Right ventricle myocardium superior (tissue), 1 donor: ENCODE measurements at places on chromosomes 1 and 21.

GRCh38 chr1:208437401-208437800 is 193.2 kb upstream of the PLXNA2 start:
- DNase-seq, result no peak

- DNase-seq, result no peak
Measured at GRCh38 chr1:174726167-174726879, 273.4 kb upstream of the CACYBP start.

DNA sequence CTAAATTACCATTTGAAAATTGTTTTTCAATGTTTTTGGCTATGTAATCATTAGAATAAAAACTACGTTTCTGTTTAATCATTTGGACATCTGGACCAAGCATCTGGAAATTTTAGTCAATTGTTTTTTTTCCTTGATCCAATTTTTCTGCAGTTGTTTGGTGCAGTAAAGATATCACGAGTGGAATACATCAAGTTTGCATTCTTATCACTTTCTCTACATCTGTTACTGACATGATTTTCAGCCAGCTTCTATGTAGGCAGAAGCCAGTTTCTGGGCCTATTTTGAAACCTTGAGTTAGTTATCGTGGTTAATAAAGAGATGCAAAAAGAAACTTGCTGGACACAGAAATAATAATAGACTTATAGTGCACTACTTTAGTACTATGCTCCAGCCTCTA is 277.9 kb upstream of the ADAMTS5 start:
- no peak for DNase-seq

DNA sequence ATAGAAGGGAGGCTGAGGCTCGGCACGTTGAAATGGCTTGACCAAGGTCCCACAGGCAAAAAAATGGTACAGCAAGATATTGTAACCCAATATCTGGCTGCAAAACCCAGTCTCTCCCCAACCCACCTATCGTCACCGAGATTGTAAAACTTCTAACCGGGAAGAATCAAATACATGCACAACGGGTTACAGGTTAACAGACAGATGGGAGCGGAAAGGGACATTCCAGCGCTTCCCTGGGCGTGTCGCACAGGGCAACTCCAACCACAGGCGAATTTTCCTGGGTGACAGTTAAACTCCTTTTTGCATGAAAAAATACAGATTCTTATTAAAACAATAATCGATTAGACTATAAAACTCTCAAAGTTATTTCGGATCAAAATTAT is 31.8 kb upstream of the JUN start:
- DNase-seq, result no peak

GRCh38 chr1:205936311-205936710 is 6.9 kb downstream of the SLC26A9 start:
- no peak for DNase-seq

GRCh38 chr1:166340709-166341108 is 173.9 kb upstream of the FAM78B start:
- DNase-seq, result no peak

- no peak for DNase-seq
Measured at GRCh38 chr1:29390491-29391361, 154.4 kb downstream of the PTPRU start.

- DNase-seq, result no peak
Measured at GRCh38 chr1:245240648-245241165, 85.9 kb downstream of the KIF26B start.

- no peak for DNase-seq
Measured at GRCh38 chr1:41919131-41919530, 409 bp upstream of the HIVEP3 start.

DNA sequence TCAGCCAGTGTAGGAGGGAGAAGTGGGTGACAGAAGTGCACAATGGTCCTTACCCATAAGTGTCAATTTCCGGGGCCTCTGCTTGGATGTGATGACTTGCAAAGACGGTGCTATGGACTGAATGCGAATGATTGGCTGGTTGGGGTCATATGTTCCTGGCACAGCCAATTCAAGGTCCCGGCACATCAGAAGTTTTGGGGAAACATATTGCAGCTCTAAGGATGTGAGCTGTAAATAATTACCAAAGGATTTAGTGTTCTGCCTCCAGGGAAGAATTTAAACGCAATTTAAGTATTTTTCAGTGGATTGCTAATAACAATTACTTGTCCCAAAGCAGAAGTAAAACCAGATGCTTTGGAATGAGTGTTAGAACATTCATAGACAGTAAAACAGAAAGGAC is 26.9 kb upstream of the EXOSC10 start:
- DNase-seq, result no peak

DNA sequence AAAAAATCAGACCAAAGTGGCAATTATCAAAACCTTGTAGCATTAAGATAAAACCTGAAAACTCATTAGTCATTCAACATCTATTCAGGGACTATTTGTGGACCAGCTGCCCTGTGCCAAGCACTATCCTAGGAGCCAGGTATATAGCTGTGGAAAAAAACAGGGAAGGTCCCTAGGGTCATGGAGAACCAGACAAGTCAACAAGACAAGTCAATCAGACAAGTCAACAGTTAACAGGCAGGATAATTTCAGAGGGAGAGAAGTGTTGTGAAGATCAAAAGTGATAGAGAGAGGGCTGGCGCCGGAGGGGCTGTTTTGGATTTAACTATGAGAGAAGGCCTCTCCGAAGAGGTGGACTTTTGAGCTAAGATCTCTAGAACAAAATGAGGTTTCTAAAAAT is 3.3 kb upstream of the ATP1A4 start:
- no peak for DNase-seq

DNA sequence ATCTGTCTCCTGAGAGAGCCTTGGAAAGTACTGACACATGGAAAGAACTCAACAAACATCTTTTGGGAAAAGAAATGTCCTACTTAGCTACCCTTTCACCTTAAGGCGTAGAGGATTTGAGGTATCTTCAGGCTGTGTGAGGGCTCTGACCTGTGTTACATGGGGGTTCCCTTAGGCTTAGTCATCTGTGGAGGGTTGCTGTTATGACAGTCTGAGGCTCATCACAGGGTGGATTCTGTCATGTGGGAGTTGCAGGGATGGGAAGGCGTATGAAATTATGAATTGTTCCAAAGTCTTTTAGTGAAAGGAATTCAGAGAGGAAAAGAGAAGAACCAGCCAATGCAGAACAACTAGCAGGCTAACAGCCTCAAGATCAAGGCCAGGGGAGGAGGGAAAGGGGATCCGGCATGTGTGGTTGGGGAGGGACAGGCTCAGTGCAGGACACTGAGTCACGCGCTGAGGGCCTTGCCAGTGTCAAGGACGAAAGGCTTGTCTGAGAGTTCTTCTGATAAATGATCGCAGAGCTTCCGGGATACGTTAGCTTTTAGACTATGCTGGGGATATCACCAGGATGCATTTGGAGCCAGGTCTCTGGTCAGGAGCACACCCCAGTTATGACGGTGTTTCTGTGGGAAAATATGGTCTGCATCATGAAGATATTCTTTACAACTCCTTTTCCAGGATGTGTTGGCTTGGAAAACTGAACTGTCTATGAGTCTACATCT is 24.6 kb upstream of the PLA2G2C start:
- DNase-seq, result no peak

GRCh38 chr1:109532365-109533136 is 7.1 kb upstream of the GPR61 start:
- DNase-seq, result peak; percentile 89

- no peak for DNase-seq
Measured at GRCh38 chr1:95974586-95974985, 740.6 kb downstream of the RWDD3 start.

- DNase-seq, result no peak
Measured at GRCh38 chr1:3261969-3262579, 192.4 kb upstream of the ARHGEF16 start.

DNA sequence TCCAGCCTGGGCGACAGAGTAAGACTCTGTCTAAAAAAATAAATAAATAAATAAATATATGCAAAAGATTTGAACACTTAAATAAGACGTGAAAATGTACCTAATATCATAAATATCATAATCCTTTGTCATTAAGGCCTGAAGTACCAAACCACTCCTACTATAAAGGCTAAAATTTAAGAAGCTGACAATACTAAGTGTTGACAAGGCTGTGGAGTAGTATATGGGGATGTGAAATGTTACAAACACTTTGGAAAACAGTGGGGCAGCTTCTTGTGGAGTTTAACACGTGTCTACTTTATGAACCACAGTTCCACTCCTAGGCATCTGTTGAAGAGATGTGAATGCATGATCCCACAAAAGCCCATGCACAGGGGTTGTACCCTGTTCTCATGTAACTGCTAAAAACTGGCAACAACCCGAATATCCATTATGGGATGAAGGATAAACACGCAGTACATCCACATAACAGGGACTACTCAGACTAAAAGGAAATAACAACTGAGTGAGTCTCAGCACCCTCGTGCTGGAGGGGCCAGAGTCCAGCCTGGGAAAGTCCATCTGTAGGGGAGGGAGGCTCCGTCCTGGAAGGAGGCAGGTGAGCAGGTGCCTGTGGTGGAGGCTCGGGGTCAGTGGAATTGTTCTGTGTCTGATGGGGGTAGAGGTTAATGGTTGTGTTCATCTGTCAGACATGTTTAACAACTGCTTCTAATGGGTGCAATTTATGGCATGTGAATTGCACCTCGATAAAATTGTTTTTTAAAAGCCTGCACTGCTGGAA is 6.7 kb upstream of the SLC19A1 start:
- no peak for DNase-seq

GRCh38 chr1:232578651-232579195 is 51.2 kb downstream of the SIPA1L2 start:
- DNase-seq, result no peak

GRCh38 chr1:44652445-44653106 is 21.7 kb downstream of the TMEM53 start:
- peak; percentile 85 for DNase-seq

DNA sequence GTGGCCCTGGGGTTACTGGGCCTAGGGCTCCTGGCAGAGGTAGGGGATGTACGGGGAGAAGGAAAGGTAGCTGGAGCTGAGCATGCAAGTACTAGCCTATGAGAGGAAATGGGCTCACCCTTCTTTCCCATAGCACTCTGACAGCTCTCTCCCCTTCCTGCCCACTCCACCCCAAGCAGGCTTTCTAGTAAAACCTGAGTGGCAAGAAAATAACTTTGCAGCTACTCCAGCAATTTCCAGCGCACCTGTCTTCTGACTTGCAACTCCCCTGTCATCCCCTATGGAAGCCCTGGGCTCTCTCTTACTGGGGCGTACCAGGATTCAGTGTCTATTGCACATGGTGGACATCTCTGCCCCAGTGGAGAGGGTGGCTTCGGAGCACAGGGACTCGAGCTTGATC is 6.7 kb upstream of the IVL start:
- DNase-seq, result no peak

GRCh38 chr1:65153635-65154034 is 5.6 kb downstream of the AK4 start:
- no peak for DNase-seq

- no peak for DNase-seq
Measured at GRCh38 chr1:205480349-205480985, 24.0 kb upstream of the CDK18 start.

DNA sequence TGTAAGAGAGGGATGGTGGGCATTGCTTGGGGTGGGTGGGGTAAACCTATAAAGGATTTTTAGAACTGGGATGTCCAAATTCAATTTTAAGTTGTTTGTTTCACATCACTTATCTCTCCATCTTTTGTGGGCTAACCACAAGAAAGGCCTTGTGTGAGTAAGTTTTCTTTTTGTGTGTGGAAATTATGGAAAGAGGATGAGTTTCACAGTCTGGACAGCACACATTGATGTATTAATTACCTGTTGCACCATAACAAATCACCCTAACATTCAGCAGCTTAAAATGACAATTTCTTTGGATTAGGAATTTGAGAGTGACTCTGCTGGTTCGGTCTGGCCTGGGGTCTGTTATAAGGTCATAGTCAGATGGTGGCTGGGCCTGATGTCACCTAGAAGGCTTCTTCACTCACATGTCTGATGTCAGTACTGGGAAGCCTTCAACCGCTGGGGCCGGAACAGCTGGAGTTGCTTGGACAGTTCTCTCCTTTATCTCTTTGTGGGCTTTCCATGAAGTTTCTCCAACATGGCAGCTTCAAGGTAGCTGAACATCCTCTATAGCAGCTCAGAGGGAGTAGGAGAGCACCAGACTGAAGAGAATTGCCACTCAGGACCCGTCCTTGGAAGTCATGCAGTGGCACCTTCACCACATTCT is 2.0 kb upstream of the COL9A2 start:
- DNase-seq, result no peak

GRCh38 chr1:119097380-119097779 is 43.1 kb downstream of the WARS2 start:
- DNase-seq, result no peak

DNA sequence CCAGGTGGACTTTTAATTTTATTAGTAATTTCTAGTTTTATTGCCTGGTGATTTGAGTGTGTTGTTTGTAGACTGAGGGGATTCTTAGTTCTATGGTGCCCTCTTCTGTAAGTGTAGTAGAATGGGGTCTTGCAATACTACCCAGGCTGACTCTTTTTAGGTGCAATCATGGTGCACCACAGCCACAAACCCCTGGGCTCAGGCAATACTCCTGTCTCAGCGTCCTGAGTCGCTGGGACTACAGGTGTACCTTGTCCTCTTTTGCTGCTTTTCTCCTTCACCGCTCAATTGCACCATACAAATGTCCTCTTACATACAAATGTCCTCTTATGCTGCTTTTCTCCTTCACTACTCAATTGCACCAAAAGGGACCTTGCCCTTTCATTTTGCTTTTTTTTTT is 43.1 kb downstream of the SCP2 start:
- DNase-seq, result no peak

- DNase-seq, result peak; percentile 87
Measured at GRCh38 chr1:116373431-116374352, 648 bp downstream of the ATP1A1 start.

- no peak for DNase-seq
Measured at GRCh38 chr1:17066361-17067068, 12.7 kb upstream of the SDHB start.

DNA sequence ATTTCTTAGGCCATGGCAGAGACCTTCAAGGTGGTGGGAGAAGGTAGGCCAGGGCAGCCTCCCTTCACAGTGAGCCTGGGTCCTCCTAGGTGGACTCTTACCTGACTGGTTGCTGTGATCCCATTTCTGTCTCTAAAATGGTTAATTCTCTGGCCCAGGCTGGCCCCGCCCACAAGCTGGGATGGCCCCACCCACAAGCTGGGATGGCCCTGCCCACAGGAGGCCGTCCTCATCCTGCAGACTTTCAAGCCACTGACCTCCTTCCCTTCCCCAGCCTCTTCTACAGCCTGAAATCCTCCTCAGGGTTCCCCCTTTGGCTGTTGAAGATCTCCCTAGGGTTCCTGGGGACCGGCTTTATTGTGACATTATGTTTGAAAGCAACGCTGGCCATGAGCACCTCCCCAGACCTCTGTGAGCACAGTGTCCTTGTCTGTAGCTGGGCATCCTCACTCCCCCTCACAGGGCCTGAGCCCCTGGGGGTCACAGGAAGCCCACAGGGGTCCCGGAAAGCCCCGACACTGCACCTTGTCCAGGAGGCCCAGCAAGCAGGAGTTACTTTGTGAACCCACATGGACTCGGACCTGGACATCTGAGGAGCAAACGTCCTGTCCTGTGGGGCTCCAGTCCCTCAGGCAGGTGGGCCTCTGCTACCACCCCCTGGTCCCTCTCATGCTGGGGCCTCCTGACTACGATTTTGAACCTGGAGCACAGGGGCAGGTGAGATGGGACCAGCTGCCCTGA is 621.7 kb downstream of the MATN1 start:
- no peak for DNase-seq

GRCh38 chr1:155761736-155762405 is 73.0 kb downstream of the DAP3 start:
- no peak for DNase-seq

GRCh38 chr1:58477390-58477789 is 69.1 kb downstream of the OMA1 start:
- no peak for DNase-seq

GRCh38 chr21:36200081-36200561 is 43.5 kb downstream of the DOP1B start:
- DNase-seq, result peak; percentile 53
